Activated CD4-positive, alpha-beta T cell treated with anti-CD3 and anti-CD28 coated beads, Interleukin-2, amount 50 U/mL, for 48 hours (primary cell): ENCODE measurements at places on chromosomes 3 and 15.

DNA sequence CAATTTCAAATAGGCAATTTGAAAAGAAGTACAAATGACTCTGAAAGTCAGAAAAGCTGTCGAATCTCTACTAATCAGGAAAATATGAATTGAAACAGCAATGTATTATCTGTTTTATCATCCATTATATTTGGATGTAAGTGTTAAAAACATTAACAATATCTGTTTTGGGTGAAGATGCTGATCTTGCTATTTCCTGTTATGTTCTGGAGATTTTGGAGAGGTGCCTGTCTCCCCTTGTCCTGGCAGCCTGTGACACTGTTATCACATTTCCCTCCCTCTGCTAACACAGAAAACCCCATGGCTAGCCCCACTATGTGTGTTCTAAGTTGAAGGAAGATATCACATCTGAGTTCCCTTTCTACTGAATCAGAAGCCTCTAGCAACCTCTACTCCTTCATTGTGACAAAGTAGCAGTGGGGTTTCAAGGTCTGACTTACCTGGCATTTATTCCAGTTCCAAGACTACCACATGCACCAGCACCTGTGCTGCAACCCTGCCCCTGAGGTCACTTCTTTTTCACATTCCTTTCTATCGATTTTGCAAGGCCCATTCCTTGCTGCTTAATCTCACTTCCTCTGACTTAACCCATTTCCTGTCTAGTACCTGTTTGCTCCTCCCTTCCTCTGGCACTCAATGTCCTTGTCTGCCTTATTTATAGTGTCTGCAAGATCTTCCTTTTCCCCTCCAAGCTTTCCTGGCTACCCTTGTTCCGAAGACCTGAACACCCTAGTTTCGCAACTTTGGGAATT lies 95.5 kb upstream of the COL8A1 start:
- DNase-seq, result no peak

DNA sequence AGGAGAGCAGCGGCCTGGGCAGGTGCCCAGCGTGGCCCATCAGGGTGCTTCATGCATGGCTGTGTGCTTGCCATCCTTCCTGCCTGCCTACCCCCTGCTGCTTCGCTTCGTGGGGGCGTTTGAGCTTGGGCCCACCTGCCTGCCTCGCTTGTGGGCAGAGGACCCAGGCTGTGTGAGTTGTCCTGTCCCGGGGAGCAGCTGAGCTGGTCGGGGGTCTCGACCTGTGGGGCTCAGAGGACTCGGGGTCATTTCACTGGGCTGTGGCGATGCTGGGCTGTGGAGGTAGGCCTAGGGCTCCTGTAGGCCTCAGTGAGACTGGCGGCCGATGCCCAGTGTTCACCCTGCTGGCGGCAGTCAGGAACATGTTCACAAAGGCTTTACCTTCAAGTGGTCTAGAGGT lies 12.1 kb upstream of the STAB1 start:
- no peak for DNase-seq

- no peak for DNase-seq
Observed at GRCh38 chr3:12294885-12295580, 6.2 kb downstream of the PPARG start.

GRCh38 chr15:32003558-32003957 lies 26.8 kb upstream of the CHRNA7 start:
- no peak for DNase-seq

- no peak for DNase-seq
Observed at GRCh38 chr3:139326131-139326530, 17.7 kb upstream of the MRPS22 start.

DNA sequence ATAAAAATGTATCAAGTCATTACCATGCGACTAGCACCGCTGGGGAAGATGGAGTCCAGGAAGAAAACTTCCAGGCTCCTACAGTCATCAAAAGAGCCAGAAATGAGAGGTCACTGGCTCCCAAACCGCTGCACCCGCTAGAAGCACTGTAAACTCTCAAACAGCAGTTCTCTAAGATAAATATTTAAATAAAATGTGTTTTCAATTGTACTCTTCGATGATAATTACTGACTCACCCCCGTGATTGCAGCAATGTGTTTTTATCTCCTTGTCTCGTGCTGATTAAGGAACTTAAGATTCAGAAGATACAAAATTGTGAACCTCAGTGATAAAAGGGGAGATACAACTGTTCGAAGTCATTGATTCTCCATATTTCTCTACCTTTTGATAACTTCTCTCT lies 45.8 kb upstream of the FOXP1 start:
- DNase-seq, result no peak

DNA sequence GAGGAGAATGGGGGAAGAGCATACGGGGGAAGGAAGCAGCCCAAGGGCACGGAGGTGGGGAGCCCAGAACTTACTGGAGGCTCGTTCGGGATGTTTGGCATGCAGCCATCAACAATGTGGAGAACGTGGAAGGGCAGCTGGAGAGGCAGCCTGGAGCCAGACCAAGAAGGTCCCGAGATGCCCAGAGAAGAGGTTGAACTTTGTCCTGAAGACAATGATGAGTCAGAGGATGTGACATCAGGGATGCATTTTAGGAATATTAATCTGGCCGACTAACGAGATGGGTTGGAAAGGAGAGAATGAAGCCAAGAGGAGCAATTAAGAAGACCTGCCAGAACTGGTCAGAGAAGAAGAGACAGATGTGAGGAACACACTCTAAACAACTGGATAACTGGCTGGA lies 98.2 kb downstream of the SRGAP3 start:
- DNase-seq, result no peak

DNA sequence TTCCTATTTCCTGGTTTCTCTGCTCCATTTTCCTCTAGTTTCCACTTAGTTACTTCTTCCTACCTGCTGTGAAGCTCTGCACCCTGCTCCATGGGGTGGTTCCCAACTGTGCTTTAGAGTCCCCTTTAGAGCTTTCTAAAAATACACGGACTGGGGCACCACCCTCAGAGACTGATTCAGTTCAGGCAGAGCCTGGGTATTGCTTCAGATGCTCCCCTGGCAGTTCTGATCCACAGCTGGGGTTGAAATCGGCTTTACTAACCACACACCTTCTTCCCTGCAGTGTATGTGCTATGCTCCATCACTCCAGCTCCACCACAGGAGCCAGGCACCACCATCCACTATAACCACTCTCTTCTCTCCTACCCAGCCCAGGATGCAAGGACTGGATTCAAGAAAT lies 12.6 kb downstream of the ANP32A start:
- no peak for DNase-seq
